ENCODE measurements at places on chromosomes 3 and 15. TPM values are rescaled to one million over a fixed set of nuclear protein-coding genes. Genes with fewer than 3 reads are reported as not detected.

SI gene
- not detected for total RNA-seq

SPESP1 gene
- 0.52 TPM for total RNA-seq

CCDC39 gene
- total RNA-seq: not detected

CFAP92 gene
- total RNA-seq: 0.80 TPM

TRPM1 gene
- total RNA-seq: not detected

ADPRH gene
- 2.1 TPM for total RNA-seq

PRICKLE2 gene
- total RNA-seq: 6.0 TPM

ACAN gene
- total RNA-seq: 0.04 TPM

LTK gene
- total RNA-seq: 0.12 TPM

ALG1L2 gene
- not detected for total RNA-seq

DUOX2 gene
- total RNA-seq: 29.3 TPM

GRCh38 chr15:39432912-39433348 is 147.9 kb upstream of the THBS1 start:
- peak; percentile 63 for ATAC-seq

- ATAC-seq: no peak
Measured at GRCh38 chr3:187005827-187006481, 75.6 kb downstream of the ST6GAL1 start.

DNA sequence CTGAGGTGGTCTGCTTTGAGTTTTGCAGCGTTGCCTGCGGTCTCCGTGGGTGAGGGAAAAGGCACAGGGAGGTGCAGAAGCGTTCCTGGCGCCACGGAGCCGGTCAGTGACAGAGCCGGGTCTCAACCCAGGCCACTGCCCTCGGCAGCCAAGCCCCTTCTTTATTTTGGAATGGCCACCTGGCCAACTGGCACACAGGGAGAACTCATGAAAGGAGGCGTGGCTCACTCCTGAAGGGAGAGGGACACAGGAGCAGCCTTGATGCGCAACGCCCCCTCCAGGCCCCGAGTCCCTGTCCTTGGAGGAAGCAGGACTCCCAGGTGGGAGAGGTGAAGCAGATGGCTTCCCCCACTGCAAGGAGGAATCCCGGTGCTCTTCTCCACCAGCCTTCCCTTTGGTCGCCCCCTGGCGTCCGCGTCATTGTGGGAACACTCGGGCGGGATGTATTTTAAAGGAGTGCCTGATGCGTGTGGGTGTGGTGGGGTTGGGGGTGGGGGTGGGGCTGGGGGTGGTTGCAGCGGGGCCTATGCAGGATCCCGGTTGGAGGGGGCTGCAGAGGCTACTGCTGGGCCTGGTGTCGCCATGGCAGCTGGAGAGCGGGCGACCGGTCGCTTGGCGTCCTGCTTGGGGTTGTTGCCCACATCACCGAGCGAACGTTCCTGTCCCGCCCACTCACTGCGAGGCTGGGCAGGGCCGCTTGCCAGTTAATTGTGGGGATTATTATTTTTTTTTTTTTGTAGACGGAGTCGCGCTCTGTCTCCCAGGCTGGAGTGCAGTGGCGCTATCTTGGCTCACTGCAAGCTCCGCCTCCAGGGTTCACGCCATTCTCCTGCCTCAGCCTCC is 32.6 kb downstream of the APBA2 start:
- no peak for ATAC-seq

DNA sequence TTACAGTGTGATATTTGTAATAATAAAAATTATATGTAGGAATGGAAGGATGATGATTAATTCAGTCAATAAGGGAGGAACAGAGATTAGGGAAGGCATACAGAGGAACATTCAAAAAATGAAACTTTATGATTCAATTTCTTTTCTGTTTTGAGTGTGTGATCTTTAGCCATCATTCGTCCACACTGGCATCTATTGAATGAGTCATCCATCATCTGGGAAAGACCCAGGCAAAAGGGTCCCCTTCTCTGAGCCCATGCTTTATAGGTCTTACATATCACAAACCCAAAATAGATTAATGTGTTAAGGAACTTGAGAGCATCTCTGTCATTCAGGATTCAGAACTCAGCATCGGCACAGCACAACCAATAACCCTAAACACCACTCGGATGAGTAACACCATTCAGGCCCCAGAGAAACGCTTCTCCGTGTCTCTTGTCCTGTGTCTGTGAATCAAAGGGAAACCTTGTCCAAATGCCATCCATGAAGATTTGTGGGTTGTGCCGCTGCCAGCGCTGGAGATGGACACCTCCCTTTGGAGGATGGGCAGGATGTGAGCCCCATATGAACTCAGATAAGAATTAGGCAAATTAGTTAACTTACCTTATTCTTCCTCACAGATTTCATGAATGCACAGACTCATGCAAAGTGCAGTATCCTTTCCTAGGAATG is 21.7 kb upstream of the TPM1 start:
- ATAC-seq: no peak

DNA sequence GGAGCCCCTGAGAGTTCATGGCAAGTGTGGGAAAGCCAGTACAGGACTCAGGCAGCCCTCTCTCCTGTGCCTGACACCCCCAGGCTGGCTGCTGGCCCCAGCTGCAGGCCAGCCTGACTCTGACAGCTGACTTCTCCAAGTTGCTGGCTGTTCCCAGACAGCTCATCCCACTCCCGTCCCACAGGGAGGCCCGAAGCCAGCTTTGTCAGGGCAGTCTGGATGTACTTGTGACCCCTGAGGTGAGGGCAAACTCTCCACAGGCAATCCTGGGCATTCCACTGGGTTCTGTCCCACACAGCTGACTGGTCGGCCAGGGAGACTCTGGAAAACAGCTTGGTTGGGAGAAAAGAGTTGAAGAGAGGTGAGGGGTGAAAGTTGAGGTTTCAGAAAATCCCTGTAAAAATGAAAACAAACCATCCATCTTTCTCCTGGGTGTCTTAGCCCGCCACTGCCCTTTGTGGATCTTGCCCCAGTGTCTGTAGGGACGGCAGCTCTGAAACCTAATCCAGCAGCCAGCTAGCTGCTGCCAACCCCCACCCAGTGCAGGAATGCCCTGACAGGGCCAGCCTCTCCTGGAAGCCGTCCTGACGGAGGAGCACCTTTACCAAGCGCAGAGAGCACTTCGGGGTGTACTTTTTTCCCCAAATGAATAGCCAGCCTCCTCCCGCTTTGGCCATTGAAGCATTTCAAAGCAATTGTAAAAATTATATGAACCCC is 87.9 kb downstream of the DNAJB8 start:
- ATAC-seq: no peak

DNA sequence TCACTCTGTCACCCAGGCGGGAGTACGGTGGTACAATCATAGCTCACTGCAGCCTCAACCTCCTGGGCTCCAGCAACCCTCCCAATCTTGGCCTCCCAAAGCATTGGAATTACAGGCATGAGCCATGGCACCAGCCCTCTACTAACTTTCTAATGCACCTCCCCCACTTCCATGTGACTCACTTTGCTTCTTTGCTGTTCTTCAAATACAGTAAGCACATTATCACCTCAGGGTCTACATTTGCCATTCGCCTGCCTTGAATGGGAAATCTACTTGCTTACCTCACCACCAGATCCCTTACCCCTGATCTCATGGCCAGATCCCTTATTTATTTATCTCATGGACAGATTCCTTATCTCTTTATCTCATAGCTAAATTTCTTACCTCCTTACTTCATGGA is 235.3 kb downstream of the KCNMB2 start:
- no peak for ATAC-seq

DNA sequence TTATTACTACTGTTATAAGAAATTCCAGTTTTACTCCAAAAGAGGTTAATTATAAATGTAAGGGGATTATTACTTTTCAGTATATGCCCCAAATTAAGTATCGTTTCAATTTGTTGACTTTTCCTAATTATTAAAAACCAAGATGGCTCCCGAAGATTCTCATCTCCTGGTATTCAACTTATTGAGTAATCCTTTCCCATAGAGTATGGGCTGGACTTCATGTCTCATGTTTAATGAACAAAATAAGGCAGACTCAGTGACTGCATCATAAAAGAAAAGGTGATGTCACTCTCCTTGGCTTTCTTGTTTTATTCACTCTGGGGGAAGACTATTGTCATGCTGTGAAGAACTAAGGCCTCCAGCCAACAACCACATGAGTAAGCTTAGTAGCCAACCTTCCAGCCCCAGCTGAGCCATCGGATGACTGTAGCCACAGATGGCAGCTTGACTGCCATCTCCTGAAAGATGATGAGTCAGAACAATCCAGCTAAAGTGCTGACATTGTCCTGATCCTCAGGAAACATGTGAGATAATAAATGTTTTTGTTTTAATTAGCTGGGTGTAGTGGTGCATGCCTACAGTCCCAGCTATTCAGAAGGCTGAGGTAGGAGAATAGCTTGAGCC is 17.3 kb downstream of the IGF2BP2 start:
- ATAC-seq: peak; percentile 94

GRCh38 chr3:120275618-120276017 is 9.4 kb downstream of the GPR156 start:
- ATAC-seq: no peak

DNA sequence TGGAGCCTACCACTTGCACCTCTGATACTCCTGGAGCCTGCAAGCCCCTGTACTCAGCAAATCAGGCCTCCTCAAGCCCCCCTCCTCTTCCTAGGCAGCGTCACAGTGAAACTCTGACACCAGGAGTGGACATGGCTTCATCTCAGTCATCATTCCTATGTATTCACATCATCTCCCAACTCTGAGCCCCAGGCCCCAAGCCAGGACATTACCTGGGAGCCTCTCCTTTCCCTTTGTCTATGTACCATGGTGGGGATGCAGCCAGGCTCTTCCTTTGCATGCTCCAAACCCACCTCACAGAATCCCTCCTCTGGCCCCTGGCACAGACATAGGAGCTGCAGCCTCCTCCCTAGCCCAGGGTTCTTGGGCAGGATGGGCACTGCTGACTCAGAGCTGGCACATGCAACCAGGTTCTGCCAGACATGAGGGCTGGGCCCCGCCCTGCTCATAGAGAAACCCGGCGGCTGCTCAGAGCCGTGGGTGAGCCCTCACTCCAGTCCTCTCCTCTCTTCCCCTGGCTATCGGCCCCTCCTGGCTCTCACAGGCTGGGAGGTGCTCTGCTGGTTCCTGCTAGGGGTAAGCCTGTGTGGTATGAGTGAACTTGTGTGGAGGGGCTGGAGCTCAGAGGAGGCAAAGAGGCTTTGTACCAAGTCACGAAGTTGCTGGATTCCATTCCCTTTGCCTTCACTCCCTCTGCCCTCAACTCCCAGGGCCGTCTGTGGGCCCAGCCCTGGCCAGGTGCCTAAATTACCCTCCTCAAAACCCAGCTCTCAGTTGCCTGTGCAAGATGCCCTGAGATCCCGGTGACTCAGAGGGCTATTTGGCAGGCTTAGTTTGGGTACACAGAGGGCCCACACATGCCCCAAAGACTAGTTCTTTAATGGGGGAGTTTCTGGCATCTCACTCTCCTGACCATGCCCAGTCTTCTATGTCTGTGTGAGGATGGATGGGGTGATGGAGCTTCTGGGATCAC is 1.9 kb upstream of the PLCD1 start:
- peak; percentile 86 for ATAC-seq

DNA sequence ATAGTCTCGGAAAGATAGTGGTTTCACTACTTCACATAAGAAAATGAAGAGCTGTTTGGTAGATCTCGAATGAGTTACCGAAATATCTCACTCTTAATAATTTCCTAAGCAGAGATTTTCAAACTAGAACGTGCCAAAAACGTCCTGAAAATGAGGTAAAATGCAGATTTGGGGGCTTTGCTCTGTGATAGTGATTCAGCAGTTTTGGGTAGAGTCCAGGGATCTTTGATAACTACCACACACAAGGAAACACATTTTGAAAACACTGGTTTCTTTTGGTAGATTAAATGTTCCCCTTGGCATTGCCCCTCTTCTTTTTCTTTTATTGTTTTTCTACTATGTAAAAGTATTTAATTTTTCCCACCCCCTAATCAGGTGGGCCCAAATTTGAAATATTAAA is 125.9 kb downstream of the EBLN2 start:
- no peak for ATAC-seq

GRCh38 chr15:101496198-101496986 is 6.9 kb upstream of the PCSK6 start:
- no peak for ATAC-seq

GRCh38 chr3:17315897-17316296 is 426.5 kb downstream of the TBC1D5 start:
- no peak for ATAC-seq

DNA sequence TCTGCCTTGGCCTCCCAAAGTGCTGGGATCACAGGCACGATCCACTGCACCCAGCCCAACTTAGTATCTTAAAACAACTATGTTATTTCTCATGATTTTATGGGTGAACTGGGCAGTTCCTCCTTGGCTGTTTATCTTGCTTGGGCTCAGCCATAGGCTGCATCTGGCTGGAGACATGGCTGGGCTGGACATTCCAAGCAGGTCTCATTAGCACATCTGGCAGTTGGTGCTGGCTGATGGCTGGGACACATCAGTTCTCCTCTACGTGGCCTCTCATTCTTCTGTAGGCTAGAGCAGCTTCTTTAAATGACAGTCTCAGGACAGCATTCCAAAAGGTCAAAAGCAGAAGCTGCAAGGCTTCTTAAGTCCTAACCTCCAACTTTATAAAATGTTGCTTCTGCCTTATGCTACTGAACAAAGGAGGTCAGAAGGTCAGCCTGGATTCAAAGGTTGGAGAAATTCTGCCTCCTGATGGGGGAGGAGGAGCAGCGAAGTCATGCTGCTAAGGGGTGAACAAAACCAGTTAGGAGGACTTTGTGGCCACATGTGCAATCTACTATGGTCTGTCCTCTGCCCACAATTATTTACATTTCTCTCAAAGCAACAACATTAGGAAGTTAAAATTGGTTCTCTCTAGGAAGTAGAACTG is 144.0 kb downstream of the AQP9 start:
- ATAC-seq: no peak

- peak; percentile 17 for ATAC-seq
Measured at GRCh38 chr15:40439461-40439959, 1.2 kb upstream of the BAHD1 start.

- ATAC-seq: no peak
Measured at GRCh38 chr15:96097661-96098060, 232.8 kb upstream of the NR2F2 start.

DNA sequence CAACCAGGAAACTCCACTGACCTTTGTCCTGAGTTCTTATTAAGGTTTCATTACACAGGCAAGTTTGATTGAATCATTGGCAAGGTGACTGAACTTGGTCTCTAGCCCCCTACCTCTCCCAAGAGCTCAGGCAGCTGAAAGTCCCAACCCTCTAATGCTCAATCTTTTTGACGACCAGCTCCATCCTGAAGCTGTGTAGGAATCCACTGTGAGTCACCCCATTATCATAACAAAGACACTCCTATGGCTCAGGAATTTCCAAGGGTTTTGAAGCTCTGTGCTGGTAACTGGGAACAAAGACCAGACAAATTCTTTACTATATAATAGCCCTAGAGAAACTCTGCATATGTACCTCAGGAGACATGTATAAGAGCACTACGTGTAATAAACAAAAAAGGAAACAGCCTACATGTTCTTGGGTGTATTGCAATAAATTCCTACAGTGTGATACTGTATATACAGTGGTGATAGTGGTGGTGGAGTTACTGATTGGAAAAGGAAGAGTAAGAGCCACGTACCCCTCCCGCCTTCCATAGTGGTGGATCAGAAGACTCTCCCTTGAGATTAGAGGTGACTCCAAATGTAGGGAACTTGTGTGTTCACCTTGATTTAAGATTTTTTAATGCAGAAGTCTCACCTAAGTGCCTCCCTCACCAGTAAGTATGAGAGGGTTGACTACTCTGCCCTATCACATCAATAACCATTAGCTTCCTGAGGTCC is 116.6 kb downstream of the ST8SIA2 start:
- peak; percentile 52 for ATAC-seq

- ATAC-seq: no peak
Measured at GRCh38 chr3:100893590-100893989, 99.6 kb downstream of the ABI3BP start.
